ENCODE measurements at places on chromosomes 1 and 21.

GRCh38 chr1:20534659-20535417 lies 17.5 kb upstream of the FAM43B start:
- no peak for DNase-seq

- DNase-seq: no peak
Observed at GRCh38 chr1:16080422-16081150, 7.1 kb upstream of the FAM131C start.

DNA sequence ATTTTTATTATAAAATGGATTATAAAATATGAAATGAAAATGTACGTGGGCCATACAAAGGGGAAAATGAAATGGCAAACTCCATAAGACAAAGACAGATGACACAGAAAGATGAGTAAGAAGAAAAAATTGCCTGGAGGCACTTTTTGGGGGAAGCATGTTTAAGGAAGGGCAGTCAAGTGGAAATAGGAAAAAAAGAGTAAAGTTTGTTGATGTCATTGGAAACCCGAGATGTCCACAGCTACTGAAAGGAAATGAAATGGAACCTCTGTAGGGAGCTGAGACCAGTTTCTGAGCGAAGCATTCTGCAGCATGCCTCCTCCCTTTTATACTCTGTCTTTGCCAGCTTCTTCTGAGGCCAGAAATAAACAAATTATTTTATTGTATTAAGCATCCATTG lies 203.4 kb upstream of the UBE2U start:
- peak; percentile 2 for DNase-seq

DNA sequence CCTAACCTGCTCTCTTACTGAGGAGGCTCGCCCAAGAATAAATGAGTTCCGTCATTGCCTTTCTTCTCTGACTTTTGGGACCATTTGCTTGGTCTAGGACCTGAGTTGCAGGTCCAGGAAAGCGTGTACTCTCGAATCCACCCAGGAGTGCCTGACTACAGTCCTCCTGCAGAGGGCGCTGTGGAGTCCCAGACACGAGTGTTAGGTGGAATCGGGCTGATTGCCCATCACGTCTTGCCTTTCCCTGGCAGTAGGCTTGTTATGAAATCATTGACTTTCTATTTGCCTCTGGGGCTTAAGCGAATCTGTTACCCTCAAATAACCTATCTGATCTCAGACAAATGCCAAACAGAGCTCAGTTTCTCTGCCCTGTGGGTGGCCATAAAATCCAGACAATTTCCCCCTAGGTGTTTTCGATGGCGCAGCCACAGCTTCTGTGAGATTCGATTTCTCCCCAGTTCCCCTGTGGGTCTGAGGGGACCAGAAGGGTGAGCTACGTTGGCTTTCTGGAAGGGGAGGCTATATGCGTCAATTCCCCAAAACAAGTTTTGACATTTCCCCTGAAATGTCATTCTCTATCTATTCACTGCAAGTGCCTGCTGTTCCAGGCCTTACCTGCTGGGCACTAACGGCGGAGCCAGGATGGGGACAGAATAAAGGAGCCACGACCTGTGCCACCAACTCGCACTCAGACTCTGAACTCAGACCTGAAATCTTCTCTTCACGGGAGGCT lies at the start of gene IL20:
Gene IL20 (plus strand): TSS at position 685 of the 733 bp plus-strand sequence. CDS start 230 bp downstream, outside the sequence.
- DNase-seq: peak; percentile 49

GRCh38 chr21:24840287-24840686 lies 767.0 kb downstream of the MRPL39 start:
- DNase-seq: no peak
